Stimulated activated CD8-positive, alpha-beta memory T cell treated with anti-CD3 and anti-CD28 coated beads, Interleukin-4, amount 100 ng/mL, for 4 hours (primary cell): ENCODE measurements at places on chromosomes 11 and 22.

DNA sequence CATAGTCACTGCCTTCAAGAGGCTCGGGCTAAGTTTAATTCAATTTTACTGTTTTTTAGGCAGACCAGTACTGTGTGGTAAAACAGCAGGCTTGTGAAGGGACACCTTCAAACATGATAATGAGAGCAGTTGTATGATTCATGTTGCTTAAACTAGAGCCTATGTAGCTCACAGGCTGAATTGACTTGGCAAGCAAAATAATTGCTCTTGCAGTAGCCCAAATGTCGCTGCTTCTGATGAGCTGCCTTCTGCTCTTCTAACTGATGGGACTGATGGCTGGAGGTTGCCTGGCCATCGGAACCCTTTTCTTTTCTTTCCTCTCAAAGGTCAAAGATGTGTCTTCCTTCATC, 137.6 kb downstream of the MAML2 start:
- DNase-seq, result no peak

DNA sequence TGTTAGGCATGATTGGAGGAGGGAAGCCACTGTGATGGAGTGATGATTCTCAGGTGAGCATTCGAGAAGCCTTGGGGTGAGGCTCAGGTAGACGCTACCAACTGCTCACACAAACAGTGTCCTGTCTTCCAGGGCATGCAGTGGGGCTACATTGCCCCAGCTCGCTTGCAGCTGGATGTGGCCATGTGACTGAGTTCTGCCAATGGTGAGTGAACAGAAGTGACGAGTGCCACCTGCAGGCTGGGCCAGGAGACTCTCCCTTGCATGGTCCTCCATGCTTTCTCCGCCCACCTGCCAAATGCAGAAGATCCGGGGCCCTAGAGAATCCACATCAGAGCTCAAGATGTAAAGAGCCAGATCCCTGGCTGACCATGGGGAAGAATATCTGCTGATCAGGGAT, 195.9 kb downstream of the BCR start:
- DNase-seq, result no peak

DNA sequence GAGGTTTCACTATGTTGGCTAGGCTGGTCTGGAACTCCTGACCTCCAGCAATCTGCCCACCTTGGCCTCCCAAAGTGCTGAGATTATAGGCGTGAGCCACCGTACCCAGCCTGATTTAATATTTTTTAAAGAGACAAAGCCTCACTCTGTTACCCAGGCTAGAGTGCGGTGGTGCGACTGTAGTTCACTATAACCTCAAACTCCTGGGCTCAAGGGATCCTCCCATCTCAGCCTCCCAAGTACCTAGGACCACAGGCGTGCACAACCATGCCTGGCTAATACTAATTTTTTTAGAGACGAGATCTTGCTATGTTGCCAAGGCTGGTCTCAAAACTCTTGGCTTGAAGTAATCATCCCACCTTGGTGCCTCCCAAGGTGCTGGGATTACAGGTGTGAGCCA, 13.5 kb downstream of the GTPBP1 start:
- no peak for DNase-seq

DNA sequence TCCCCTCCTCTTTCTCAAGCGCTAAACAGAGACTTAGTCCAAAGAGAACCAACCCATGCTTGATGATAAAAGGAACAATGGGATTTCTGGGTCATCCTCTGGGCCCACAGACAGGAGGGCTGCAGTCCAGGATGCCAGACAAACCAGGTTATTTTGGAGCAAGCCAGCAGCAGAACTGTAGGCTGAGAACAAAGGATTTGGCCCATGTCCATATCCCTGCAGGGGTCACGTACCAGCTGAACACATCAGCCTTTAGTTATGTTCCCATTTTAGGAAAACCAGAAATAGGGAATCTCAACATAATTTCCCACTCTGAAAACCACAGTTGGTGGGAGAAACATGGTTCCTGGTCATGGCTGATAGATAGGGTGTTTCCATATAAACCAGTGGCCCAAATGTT, 533.6 kb upstream of the CADM1 start:
- no peak for DNase-seq

- no peak for DNase-seq
Measured at GRCh38 chr11:3096909-3097530, 39.8 kb upstream of the CARS1 start.

- DNase-seq, result no peak
Measured at GRCh38 chr22:23530106-23530505, 50.0 kb downstream of the IGLL1 start.

GRCh38 chr11:113552271-113552670, 77.1 kb upstream of the DRD2 start:
- DNase-seq, result no peak

DNA sequence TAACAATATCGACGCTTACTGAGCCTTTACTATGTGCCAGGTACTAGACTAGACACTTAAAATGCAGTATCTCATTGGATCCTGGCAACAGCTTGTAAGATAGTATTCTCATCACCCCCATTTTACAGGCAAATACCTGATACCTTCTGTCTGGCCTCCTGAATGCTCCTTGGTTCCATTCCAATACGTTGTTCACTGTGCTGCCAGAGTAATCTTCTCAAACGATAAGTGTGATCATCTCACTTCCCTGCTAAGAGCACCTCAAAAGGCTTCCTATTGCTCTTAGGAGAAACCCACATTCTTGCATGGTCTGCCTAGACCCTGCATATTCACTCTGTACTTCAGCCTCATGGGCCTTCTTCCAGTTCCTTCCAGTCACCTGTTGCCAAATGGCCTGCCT, 1.3 kb upstream of the NRIP3 start:
- no peak for DNase-seq

DNA sequence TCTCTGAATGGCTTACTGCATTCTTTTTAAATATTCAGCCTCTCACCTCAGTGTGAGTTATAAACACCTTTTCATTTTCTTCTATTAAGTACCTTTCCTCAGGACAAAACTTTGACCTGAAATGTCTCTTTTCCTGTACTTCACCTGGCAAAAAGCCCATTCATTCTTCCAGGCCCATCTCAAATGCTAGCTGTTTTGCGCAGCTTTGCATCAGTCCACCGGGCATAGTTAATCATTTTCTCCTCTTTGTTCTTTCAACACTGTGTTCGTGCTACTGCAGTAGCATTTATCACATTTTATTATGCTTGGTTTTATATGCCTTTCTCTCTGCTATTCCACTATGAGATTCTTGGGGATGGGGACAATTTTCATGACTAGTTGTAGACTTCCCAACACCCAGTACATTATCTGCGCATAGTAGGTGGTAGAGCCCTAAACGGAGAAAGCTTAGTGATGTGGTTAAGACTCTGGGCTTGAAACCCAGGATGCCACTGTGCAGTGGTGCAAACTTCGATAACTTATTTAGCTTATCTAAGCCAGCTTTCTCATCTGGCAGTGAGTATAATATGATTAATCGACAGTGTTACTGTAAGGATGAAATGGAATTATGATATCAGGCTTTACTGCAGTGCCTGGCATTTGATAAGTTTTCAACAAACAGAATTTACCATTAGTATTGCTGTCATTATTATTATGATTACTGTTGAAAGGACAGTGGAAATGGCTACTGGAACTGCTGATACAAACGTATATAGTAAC, 695.7 kb downstream of the NELL1 start:
- DNase-seq, result no peak

GRCh38 chr11:94513091-94513490, 830 bp downstream of the C11orf97 start:
- no peak for DNase-seq

GRCh38 chr22:19972652-19973550, 31.3 kb upstream of the TXNRD2 start:
- no peak for DNase-seq

DNA sequence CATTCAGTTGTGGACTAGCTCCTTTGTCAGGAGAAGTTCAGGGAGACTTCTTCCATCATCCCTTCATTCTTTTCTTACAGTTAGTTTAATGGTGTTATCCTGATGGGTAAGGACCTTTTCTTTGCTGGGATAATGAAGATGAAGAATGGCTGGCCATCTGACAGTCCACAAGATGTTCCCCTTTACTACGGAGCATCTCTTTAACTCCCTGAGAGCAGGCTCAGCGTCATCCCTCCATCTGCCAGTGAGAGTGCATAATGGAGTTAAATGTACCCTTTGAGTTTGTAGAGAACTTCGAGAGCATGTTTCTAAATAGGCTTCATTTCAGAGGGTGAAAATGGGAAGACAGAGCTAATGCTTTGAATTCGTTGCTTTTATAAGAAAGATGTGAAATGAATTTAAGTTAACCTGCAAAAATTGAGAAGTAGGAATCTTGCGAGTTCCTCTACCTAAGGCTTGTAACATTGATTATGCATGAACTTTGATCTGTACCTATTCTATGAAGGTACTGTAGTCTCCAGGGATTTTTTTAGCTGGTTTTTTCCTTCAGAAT, 1.7 kb downstream of the EP300 start:
- no peak for DNase-seq

- no peak for DNase-seq
Measured at GRCh38 chr11:38839071-38839470, 2241.0 kb upstream of the RAG2 start.

DNA sequence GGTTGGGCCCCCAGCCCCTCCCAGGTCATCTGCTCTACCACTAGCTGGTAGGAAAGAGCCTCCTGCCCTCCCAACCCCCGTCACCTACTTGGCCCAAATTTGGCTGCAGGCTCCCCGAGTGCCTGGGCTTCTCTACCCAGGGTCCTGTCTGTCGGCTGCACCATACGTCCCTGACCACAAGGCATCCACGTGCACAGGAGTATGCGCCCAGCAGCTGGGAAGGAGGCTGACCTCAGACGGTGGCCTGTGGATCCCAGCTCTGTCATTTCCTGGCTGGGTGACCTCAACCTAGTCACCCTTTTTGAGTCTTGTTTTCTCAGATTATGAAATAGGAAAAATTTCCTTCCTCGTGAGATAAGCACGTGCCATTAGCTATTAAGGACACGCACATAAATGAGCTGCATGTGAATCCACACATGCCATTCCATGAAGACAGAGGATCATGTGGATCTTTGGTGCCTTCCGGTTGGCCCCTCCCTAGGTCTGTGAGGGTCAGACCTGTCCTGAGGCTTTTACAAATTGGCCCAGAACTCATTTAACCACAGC, 13.7 kb downstream of the CYB561A3 start:
- no peak for DNase-seq

GRCh38 chr11:129230006-129230405, 37.9 kb upstream of the ARHGAP32 start:
- no peak for DNase-seq
